ENCODE measurements at places on chromosomes 5 and 9. TPM values are rescaled to one million over a fixed set of nuclear protein-coding genes. Genes with fewer than 3 reads are reported as not detected.

The BARX1 gene
- not detected for total RNA-seq

The DND1 gene
- 0.10 TPM for total RNA-seq

The ADAMTS13 gene
- total RNA-seq, result 0.20 TPM

The CAVIN4 gene
- 0.94 TPM for total RNA-seq

The CCL21 gene
- 0.53 TPM for total RNA-seq

The MSMP gene
- 1.0 TPM for total RNA-seq

The SLCO6A1 gene
- total RNA-seq, result not detected

The ARL14EPL gene
- 0.07 TPM for total RNA-seq

The RAB14 gene
- total RNA-seq, result 27.1 TPM

The IL5 gene
- not detected for total RNA-seq

The SLC36A2 gene
- not detected for total RNA-seq

The FAM151B gene
- total RNA-seq, result 3.5 TPM

The SPINK7 gene
- total RNA-seq, result not detected

The OTULIN gene
- total RNA-seq, result 20.0 TPM

The OCLN gene
- 0.53 TPM for total RNA-seq

The PPP1R26 gene
- 6.1 TPM for total RNA-seq

The PCDHA9 gene
- total RNA-seq, result 0.13 TPM

The SLC45A2 gene
- total RNA-seq, result not detected

The ADGRD2 gene
- total RNA-seq, result not detected

The PAXX gene
- 65.9 TPM for total RNA-seq

The GPR150 gene
- 1.9 TPM for total RNA-seq

The ANKRD55 gene
- 2.3 TPM for total RNA-seq

The RNF44 gene
- total RNA-seq, result 6.5 TPM

The RNF183 gene
- total RNA-seq, result not detected

The LIFR gene
- 40.2 TPM for total RNA-seq

The SLC22A4 gene
- total RNA-seq, result 12.0 TPM

The IL13 gene
- not detected for total RNA-seq

The ZNF366 gene
- 16.4 TPM for total RNA-seq

The PCDHA7 gene
- total RNA-seq, result 0.20 TPM

The MAMDC2 gene
- total RNA-seq, result 4.9 TPM

The TMEM232 gene
- not detected for total RNA-seq

The CDH6 gene
- 0.05 TPM for total RNA-seq

The SYK gene
- not detected for total RNA-seq

The PLPPR1 gene
- 0.07 TPM for total RNA-seq

The SPEF2 gene
- total RNA-seq, result 0.34 TPM

The SLC1A1 gene
- total RNA-seq, result 12.4 TPM

The HMCN2 gene
- not detected for total RNA-seq

The RBM18 gene
- 12.6 TPM for total RNA-seq

The CCDC180 gene
- total RNA-seq, result 1.4 TPM

The HTR4 gene
- not detected for total RNA-seq

The OTP gene
- not detected for total RNA-seq

The SLC25A48 gene
- not detected for total RNA-seq

The UBTD2 gene
- total RNA-seq, result 17.9 TPM

The DIMT1 gene
- total RNA-seq, result 58.3 TPM

The PTCH1 gene
- 1.7 TPM for total RNA-seq

The HMMR gene
- 43.2 TPM for total RNA-seq

The HSD17B4 gene
- total RNA-seq, result 100 TPM

The SNX2 gene
- total RNA-seq, result 36.8 TPM

The MYMK gene
- total RNA-seq, result not detected

The ABO gene
- total RNA-seq, result not detected

The GPRIN1 gene
- total RNA-seq, result 8.8 TPM

The INSL6 gene
- not detected for total RNA-seq

The CCNI2 gene
- total RNA-seq, result 0.25 TPM

The ZNF883 gene
- total RNA-seq, result 0.25 TPM

The GLRA1 gene
- not detected for total RNA-seq

Measured in mammary microvascular endothelial cell (primary cell).